Germinal center (tissue), 1 donor: ENCODE measurements at places on chromosomes 7 and 10.
A peak's percentile ranks its signal among the peaks of the same experiment; 100 is the strongest.

GRCh38 chr7:74093671-74094223, 10.1 kb downstream of the LIMK1 start:
- DNase-seq = peak; percentile 35

GRCh38 chr7:158645842-158646241, 58.2 kb upstream of the PTPRN2 start:
- no peak for DNase-seq

DNA sequence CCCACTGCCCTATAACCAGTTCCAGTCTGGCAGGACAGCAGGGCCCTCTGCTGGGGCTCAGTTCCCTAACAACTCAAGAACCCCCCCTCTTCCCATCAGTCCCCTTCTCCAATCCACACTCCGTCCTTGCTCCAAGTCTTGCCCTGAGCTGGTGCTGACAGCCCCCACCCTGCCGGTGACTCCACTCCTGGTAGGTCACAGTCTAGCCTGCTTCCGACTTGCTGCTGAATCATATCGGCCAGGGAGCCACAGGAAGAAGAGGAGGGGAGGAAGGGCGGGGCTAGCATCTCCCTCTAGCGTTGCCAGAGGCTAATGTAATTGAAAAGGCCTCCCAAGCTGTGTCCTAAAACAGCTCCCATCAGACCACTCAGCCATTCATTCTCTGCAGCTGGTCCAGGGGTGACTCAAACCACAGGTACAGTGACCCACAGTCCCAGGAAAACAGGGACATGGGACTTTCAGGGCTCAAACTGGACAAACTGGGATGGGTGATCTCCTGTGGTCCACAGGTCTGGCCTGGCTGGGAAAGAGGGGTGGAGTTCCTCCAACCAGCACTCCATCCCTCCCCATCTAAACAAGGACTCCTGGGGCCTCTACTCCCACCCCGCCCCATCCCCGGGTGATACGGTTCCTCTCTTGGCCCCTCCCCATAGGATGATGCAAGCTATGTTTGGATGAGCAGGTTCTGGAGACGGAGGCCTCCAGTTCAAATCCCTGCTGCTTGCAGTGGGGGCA, 158.8 kb downstream of the SH3PXD2A start:
- peak; percentile 65 for DNase-seq

DNA sequence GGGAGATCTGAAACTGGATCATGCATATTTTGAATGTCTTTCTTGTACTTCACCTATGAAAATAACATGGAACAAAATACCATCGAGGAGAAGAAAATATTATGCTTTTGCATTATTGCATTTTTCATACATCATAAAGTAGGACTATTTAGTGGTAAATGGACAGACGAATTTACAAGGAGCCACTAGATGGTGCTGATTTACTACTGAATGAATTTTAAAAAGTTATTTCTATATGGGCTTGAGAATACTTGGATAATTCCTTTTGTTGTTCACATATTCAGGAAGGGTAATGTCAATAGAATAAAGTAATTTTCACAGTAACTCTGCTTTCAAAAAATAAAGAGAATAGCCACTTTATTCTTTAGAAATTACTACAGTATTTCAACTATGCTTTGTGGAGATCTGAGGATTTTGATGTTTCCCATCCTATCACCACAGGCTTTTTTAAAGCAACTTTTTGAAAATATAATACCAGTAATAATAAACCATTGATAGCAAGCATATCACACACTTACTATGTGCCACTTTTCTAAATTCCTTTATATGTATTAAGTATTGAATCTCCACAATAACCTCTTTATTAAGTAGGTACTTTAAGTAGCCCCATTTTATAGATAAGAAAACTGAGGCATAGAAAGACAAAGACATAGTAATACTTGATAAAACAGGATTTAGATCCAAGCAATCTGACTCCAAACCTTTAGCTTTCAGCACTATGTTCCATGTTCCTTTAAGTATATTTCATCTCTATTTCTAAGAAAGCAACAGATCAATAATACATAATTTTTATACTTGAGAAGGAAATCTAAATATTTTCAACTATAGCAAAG, 38.6 kb downstream of the NEBL start:
- DNase-seq = no peak

DNA sequence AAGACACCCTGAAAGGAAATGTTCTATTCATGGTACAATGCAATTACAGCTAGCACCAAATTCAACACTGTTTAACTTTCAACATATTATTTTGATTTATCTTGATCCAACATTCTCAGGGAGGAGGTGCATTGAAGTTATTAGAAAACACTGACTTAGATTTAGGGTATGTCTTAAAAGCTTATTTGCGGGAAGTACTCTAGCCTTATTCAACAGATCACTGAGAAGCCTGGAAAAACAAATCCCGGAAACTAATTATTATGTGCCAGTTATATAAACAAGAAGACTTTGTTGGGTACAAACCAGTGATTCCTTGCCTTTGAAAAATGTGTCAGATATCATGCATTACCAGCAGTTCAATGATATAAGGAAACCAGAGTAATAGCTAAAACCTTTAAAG, 160.1 kb downstream of the CFTR start:
- no peak for DNase-seq

DNA sequence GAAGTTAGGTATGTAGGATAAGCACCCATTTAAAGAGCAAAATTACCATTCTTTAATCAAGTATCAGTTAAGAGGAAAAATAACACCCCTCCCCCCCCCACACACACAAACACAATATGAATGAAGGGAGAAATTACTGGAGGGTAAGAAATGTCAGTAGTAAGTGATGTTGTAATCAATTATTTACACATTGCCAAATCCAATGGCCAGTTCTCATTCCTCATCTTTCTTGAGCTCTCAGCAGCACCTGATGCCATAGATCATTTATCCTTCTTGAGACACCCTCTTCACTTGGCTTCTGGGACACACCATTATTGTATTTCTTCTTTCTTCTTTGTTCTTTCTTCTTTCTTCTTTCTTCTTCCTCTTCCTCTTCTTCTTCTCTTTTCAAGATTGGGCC, 33.7 kb upstream of the FAM3C start:
- no peak for DNase-seq

- DNase-seq = no peak
These were observed 64.1 kb upstream of the MPP7 start for GRCh38 chr10:28366994-28367393.

DNA sequence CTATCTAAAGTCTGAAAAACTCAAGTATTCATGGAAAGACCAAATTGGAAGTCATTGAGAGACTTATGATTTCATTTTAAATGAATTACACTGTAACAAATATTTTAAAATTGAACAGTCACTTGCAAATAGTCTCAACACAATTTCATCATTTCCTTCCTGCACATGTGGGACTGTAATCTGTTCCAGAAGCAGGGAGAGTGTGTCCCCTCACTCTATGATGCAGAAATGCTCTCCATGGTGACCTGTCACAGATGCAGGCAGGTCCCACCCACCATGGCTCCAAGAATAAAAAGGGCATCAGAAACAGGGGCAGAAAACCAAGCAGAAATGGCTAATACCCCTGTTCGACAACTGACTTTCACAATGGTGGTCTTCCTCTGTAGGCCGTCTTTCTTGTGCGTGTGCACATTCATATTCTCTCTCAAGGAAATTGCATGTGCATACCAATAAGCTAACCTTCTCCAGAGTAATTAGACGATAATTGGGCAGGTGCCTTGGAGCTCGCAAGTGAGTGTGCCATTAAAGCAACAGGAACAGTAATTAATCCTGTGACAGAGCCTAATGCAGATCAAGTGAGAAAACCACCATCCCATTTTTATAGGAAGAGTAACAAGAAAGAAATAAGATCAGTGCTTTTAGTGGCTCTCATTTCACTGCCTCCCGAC, 170.9 kb downstream of the ZMYND11 start:
- no peak for DNase-seq

DNA sequence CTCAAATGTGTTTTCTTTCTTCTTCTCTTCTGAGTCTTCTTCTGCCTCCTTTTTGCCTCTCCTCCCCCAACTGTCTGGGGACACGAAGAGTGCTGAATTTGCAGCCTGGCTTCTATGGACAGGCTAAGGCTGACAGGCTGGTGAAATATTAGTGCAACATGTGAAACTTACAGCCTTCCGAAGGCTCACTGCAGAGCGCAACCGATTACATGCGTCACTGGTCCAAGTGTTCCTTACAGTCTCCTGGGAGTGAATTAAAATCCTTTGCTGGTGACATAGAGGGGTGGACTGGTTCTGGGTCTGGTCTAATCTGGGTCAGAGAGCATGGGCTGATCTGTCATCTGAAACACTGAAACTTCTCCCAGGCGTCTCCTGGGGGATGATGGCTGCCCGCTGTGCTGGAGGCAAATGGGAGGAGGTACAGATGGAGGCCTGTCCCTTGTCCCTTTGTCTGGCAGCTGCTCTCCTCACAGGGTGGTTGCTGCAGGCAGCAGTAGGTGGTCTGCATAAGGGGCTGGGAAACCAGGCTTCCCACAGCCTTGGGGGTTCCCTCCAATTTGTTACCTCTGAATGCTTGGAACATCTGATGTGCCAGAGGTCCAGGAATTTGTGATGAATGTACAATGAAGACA, 143.8 kb upstream of the BMPER start:
- no peak for DNase-seq

DNA sequence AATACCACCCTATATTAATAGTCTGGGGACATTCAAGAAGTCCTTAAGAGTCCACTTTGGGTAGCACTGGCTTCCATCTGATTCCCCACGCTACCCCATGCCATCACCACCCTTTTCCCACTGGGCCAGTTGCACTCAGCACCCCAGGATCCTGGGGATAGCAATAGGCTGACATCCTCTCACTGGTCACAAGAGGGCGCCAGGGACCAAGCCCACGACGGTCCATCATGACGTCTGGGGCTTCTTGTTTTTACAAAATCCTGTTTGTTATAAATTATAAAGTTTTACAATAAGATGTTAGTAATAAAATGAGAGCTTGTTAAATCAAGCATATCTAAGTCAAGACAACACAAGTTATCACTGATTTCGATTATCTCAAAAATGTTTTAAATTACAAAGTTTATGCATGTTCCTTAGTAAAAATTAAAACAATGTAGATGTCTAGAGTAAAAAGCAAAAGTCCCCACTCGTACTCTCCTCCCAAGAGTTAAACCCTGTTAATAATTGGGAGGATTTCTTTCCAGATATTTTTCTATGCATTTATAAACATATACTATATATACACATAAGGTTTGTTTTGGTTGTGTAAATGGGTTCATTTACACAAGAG, 15.4 kb downstream of the GPNMB start:
- peak; percentile 81 for DNase-seq

- DNase-seq = no peak
These were observed 197.6 kb downstream of the WDR37 start for GRCh38 chr10:1253523-1254353.

DNA sequence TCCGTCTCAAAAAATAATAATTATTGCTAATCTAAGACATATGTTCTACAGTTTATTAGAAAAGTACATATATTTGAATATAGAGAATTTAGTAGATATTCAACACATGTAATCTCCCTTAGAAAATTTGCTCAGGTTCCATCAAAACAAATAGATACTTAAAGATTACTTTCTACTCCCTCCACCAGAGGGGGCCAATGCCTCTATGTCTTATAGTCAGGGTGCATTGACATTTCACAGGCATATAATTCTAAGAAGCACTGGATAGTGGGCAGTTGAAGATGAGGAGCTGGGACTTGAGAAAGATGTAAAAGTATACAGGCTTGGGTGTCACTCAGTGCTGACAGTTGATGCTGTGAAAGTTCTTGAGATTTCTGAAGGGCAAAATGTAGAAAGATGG, 301.6 kb upstream of the HPS1 start:
- peak; percentile 5 for DNase-seq

DNA sequence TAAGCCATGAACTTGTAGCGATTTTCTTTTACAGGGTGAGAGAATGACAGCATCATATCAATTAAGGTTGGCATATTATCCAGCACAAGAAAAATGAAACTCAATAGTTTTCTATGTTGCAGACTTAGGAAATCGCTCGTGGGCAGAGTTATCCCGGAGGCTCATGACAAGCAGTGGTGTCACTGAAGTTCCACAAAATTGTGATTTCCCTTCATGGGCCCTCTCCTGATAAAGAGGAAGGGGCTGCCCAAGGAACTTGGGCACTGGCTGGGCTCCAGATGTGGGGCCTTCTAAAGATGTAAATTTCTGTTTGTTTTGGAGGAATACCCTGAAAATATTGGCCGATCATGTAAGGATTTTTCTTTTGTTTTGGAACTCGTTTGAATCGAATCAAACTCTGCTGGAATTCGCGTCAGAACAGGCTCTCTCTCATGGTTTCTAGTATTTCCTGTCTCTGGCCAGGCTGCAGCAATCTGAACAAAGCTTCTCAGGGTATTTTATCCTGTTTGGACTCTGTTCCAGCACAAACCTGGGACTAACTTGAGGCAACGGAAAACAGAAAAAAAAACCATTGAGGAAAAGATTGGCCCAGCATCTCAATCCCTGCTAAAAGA, 340.6 kb upstream of the NRP1 start:
- no peak for DNase-seq

GRCh38 chr7:151439855-151440798, at the start of gene CRYGN:
CRYGN (minus strand) TSS chr7:151440141; CDS start chr7:151439917, 224 bp downstream.
- no peak for DNase-seq

GRCh38 chr10:15267496-15267895, 99.0 kb upstream of the NMT2 start:
- no peak for DNase-seq

GRCh38 chr10:20993389-20993788, 96.3 kb upstream of the NEBL start:
- no peak for DNase-seq

DNA sequence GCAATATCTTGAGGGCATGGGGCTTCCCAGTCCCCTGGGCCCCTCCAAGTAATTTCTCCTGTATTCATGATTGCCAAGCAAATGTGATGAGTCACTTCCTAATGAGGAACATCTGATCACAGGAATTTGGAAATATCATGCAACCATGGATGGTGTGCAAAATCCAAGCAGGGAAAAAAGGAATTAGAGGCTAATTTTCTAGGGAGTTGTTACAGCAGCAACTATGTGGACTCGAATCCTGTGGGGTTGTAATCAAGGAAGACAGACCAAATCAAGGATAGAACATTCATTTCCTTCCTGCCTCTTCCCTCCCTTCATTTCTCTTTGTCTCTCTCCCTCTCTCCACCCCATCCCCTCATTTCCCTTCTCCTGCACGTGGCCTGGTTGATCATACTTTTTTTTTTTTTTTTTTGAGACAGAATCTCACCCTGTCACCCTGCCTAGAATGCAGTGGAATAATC, 23.9 kb upstream of the AGFG2 start:
- DNase-seq = no peak

DNA sequence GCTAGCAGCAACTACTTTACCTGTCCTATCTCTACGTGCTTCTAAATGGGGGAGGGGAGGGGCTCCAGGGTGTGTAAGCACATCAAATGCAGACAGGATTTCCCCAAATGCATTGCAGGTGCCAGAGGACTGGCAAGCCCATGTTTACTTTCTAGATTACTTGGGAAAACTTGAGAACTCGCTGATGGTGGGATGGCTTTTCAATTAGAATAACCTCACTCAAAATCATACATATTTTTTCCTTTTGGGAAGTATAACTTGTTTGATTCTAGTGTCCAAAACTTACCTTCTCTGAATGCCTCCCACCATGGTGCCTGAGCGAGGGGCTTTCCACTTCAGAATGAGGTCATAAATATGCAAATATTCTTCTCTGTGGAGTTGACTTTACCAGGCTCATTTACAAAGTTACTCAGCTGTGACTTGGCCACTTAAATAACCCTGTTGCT, 191.3 kb upstream of the RHOBTB1 start:
- peak; percentile 36 for DNase-seq
